ENCODE measurements at places on chromosomes 5 and 9.

DNA sequence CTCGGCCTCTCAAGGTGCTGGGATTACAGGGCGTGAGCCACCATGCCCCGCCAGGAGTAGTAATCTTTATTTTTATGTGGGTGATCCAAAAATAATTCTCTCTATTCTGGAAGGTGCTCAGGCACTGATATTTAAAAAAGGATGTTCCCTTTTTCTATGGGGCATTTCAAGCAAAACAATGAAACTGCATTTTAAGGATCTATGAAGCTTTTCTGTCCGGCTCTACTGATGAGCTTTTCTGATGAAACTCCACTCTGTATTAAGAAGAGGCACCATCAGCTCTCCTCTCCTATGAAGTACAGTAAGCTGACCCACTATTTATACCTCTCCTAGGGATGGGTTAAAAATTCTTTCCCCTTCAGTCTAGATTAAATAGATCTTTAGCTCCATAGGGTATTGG lies 7.4 kb downstream of the ADAM19 start:
- DNase-seq, result no peak

GRCh38 chr5:146301626-146302025 lies 37.0 kb upstream of the POU4F3 start:
- DNase-seq, result no peak

DNA sequence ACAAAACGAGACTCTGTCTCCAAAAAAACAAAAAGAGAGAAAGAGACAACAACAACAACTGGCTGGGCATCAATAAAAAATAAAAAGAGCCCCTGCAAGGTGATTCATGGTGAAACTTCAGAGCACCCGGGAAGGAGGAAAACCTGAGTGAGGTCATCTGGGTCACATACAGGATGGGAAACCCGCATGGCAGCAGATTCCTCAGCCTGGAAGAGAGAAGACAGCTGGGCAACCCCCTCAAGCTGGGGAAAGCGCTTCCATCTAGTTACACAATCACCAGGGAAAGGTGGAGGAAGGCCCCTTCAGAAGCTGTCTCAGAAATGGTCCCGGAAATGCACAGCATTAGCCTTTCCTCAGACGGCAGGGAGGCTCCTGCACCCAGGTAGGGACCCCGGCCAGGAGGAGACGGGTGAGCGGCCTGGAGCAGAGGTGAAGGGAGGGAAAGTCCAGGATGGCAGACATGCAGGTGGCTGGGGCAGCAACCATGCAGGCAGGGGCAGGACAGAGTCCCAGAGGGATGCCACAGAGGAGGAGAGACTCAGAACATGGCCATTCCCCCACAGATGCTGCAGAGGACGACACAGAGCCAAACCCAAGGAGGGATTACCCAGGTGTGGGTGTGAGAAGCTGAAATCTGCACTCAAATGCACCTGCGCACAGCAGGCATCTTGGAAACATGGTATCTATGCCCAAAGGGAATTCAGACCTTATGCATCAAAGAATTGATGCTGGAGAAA lies 29.4 kb downstream of the CAMSAP1 start:
- no peak for DNase-seq

DNA sequence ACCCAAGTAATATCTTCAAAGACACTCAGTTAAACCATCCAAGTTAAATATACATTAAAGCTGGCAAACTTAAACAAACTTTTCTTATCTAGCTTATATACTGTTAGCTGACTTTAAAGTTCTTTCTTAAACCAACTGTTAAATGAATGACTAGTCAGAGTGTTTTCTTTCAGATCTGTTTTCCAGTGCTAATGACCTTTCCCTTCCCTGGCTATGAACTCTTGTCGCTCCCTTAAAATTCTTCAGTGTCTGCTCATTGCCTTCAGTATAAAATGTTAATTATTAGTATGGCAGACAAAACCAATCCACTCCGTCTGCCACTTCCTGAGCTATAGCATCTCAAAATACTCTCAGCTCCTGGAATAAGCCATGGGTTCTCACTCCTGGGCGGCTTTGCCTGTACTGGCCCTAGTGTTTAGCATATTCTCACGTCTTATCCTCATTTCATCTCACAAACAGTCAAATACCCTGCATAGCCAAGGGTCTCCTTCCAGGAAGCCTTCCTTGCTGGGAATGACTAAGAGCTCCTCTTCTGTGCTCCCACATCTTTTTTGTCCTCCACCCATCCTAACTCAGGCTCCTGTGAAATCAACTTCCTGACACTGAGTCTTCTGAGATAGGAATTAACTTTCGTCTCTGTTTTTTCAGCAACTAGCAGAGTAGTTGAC lies 87.7 kb downstream of the VCAN start:
- DNase-seq, result no peak

- no peak for DNase-seq
Observed at GRCh38 chr5:165349735-165350134, 1844.3 kb downstream of the MAT2B start.

DNA sequence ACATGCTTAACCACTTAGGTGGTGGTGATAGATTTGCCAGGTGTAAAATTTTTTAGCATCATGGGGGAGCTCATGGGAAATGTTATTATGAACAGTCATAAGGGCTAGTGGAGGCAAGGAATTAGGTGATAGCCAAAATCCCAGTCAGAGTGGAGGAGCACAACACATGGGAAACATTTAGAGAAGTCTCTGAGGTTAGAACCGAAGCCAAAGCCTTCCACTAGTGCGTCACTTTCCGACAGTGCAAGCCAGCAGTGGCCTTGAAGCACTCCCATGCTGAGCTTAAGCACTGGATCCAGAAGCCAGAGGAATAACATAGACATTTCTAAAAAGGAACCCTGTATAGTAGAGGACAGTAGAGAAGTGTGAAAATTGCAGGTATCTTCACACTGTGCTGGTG lies 101.5 kb upstream of the SNX2 start:
- no peak for DNase-seq

DNA sequence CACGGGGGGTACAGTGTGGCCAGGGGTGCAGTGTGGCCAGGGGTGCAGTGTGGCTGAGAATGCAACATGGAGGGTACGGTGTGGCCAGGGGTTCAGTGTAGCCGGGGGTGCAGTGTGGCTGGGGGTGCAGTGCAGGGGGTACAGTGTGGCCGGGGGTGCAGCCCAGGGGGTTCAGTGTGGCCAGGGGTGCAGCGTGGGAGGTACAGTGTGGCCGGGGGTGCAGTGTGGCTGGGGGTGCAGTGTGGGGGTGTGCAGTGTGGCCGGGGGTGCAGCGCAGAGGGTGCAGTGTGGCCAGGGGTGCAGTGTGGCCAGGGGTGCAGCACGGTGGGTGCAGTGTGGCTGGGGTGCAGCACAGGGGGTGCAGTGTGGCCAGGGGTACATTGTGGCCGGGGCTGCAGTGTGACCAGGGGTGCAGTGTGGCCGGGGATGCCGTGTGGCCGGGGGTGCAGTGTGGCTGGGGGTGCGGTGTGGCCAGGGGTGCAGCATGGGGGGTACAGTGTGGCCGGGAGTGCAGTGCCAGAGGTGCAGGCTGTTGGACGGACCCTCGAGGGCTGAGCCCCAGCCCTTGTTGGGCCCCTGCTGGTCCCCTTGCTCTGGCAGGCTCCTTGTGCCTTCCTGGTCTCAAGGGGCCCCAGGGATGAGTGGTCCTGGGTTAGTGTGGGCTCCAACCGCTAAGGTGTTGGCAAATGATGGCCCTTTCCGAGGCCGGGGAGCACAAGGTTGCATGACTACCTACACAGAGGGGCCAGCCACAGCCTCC lies 17.9 kb downstream of the TPPP start:
- no peak for DNase-seq

DNA sequence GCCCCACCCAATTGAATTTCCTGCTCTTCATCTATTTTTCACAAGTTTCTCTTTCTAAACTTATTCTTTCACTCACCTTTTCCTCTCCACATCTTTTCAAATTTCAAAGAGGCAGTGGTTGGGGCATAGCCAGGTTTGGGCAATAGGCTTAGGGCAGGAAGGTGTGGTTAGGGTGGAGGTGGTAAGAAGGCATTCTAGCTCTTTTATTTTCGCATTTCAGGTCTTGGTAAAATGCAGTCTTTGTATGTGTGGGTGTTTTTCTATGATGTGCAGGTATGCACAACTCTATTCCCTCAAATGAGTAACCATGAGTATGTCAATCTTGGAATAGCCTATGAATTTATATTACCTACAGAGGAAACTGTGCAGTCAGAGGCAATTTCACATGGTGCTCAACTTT lies 129.8 kb upstream of the IFNE start:
- no peak for DNase-seq

GRCh38 chr5:54610197-54610944 lies 92.8 kb downstream of the SNX18 start:
- DNase-seq, result peak; percentile 13

- peak; percentile 68 for DNase-seq
Observed at GRCh38 chr5:33312571-33313549, 127.9 kb upstream of the TARS1 start.

Data from transverse colon (tissue), 4 donors.